Fibroblast of skin of left biceps (primary cell): ENCODE measurements at places on chromosomes 5 and 9.
A peak's percentile ranks its signal among the peaks of the same experiment; 100 is the strongest.

GRCh38 chr9:22913518-22913917, 466.9 kb downstream of the DMRTA1 start:
- DNase-seq = no peak

- DNase-seq = no peak
These were observed 53.0 kb upstream of the GRAMD2B start for GRCh38 chr5:126369995-126370731.

DNA sequence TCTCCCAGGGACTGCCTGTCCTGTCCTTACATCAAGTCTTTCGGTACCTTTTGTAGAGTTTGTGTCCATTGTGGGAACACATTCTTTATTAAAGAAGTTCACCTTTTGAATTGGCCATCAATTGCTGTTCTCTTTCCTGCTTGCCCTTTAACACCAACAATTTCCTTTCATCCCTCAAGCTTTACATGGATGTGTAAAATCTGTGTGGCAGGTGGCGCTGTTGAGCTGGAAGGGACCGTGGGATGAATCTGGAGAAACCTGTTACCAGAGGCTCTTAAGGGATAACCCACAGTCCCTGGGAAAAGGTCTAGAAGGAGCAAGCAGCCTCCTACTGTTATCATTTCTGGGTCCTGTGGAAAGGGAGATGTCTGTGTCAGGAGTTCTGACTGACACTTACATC, 7.9 kb upstream of the ZFP62 start:
- DNase-seq = peak; percentile 8

GRCh38 chr9:90256345-90256744, 386.3 kb downstream of the DIRAS2 start:
- no peak for DNase-seq

DNA sequence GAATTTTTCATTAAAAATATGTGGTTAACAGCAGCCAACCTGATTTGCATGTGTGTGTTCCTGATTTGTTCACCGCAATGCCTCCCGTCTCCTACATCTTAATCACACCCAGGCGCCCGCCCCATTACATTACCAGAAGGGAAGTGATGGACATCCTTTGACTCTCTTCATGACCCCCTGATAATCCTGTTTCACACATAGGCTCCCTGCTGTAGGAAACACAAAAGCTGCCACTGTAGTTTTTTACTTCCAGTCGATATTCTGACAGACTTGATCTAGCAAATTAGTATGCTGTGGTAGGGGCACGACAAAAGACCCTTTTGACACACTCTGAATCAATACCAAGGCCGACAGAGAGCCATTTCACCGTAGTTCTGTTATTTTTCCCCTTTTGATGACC, 287.8 kb upstream of the ISL1 start:
- DNase-seq = no peak

- no peak for DNase-seq
These were observed 351 bp downstream of the TRIO start for GRCh38 chr5:14143546-14143840.

GRCh38 chr5:43661102-43661501, 58.1 kb downstream of the NNT start:
- no peak for DNase-seq

GRCh38 chr9:136399176-136400037, 563 bp downstream of the SNAPC4 start:
- DNase-seq = no peak

DNA sequence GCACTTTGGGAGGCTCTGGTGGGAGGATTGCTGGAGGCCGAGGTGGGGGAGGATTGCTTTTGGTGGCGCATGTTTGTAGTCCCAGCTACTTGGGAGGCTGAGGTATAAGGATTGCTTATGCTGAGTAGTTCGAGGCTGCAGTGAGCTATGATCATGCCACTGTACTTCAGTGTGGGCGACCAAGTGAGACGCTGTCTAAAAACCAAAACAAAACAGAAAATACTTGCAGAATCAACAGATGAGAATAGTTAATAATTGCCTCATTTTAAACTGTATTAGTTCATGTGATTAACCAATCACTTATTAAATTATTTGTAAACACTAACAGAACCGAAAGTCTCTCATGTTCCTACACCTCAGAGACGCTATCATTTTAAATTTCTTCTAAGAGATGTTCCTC, 118.1 kb downstream of the CCDC171 start:
- DNase-seq = no peak

- peak; percentile 81 for DNase-seq
These were observed 27.6 kb downstream of the IL7R start for GRCh38 chr5:35884191-35884769.

- DNase-seq = no peak
These were observed 118.8 kb downstream of the BOD1 start for GRCh38 chr5:173497685-173498084.

- DNase-seq = no peak
These were observed 88.1 kb upstream of the ADAMTS19 start for GRCh38 chr5:129372025-129372424.

GRCh38 chr5:150642991-150643710, 2.7 kb downstream of the SYNPO start:
- DNase-seq = no peak

DNA sequence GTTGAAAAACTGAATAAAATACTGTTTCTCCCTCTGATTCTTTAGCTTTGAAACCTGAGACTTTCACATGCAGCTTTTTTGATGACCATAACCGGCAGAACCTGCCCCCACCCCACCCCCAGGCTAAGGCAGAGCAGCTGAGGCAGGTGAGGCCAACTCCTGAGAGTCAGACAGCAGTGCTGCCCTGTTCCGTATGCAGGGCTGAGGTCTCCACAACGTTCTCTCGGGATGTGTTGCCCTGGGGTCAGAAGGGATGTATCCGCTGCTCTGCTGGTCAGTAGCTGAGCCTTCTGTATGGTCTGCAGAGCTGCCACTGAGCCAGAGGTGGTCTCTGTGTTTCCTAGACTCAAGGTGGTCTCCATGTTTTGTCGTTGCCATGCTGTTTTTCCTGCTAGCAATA, 190.5 kb downstream of the AOPEP start:
- no peak for DNase-seq

- no peak for DNase-seq
These were observed 18.4 kb downstream of the AP3B1 start for GRCh38 chr5:78275998-78276543.

DNA sequence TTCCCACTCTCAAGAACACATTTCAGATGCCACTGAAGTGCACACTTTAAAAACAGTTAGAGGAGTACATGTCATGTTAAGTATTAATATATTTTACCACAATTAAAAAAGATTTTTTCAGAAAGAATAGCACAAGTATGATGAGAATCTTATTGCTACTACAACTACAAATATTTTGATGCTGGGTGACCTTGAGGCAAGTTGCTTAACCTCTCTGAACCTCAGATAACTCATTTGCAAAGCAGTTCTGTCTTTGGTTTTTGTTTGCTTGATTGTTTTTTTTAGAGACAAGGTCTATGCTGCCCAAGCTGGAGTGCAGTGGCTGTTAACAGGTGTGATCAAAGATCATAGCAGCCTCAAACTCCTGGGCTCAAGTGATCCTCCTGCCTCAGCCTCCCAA, 13.7 kb upstream of the EBF1 start:
- no peak for DNase-seq

DNA sequence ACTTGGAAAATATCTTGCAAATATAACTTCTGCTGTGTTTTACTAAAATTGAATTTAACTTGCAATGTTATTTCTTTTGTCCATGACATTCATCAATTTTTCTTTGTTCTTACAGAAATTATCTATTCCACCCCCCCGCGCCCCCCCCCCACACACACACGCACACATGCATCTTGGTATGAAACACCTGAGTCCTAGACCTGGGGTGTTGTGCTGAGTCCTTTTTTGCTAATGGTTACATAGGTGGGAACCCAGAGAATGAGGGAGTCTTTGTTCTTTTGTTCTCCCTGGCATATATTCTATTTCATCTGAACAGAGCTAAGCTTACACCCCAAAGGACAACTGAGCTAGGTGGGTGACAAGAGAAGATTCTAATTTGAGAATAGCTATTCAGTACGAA, 308.9 kb downstream of the CWC27 start:
- no peak for DNase-seq

DNA sequence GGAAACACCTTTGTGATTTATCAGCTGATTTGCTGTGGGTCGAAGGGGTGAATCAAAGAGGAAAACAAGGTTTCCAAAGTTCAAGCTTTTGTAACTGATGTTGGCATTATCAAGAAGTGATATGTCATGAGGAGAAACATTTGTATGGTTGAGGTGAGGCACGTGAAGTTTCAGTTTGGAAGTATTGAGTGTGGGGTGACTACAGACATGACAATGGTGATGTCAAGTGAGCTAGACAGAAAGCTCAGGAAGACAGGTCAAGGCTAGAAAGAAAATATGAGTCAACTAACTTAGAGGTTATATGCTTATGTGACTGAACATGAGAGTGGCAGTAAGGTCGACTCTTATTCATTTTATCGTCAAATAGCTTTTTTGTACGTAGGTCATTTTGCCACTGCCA, 99.1 kb downstream of the RAB3C start:
- DNase-seq = no peak

GRCh38 chr9:107929443-107929842, 439.9 kb upstream of the KLF4 start:
- DNase-seq = peak; percentile 43

DNA sequence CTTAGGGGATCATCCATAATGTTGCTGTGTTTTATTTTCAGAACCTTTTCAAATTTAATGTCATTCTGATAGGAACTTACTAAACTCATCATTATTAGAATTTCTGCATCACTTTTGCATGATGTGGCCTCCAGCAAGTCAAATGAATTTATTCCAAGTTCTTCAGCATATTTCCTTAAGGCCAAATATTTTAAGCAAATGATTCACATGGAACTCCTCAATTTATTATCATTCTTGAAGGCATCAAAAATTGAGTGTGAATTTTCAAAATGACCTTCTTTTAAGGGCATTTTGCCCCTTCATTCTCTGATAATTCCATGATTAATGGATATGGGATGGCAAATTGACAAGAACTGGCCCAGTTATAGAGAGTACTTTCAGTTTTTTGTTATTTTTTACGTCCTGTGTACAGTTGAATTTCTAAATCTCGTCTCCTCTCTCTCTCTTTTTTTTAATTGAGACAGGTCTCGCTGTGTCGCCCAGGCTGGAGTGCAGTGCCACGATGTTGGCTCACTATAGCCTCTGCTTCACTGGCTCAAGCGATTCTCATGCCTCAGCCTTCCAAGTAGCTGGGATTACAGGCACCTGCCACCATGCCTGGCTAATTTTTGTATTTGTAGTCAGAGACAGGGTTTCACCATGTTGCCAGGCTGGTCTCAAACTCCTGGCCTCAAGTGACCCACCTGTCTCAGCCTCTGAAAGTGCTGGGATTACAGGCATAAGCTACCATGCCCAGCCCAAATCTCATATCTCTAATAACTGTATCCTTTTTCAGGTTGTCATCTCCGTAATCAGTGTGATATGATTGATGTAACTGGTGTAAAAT, 29.1 kb downstream of the GPR21 start:
- DNase-seq = peak; percentile 18

GRCh38 chr5:120436996-120437395, 27.1 kb upstream of the PRR16 start:
- DNase-seq = no peak

GRCh38 chr5:31645420-31646081, 6.6 kb downstream of the PDZD2 start:
- no peak for DNase-seq

DNA sequence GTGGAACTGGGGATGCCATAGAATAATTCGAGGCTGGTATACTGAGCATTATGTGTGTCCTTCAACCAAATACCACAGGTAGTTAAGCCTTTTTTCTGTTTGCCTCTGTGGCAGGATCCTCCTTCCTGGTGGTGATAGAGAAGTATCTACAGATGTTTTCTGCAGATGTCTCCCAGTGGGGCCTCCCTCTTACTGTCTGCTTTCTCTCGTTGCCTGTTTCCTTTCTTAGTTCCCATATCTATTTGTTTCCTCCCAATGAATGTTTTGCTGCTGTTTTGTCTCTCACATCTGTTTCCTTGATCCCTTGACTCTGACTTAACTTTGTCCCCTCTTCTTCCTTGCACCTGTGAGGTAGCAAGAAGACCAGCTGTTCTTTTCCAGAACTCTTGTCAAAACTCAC, 130.9 kb upstream of the NUDT12 start:
- DNase-seq = no peak

- no peak for DNase-seq
These were observed 411 bp upstream of the MAT2B start for GRCh38 chr5:163505049-163505367.

GRCh38 chr5:107639990-107640389, 30.7 kb downstream of the EFNA5 start:
- DNase-seq = no peak

DNA sequence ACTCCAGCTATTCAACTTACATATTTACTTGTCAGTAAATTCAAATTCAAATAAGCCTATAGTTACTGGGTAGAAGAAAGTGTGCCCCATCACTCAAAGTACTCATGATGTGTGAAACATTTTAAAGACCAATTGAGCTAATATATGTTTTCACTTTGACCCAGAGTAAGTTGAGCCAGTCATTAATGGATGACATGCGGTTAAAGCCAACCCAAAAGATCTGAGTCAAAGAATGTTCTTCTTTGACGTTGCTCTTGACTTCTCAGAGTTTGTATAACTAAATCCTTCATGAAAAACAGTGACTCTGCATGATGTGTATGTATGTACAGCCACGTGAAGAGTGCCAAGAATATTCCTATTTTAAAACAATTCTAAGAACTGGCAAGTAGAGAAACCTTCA, 237.4 kb downstream of the NR2F1-AS1 start:
- no peak for DNase-seq

GRCh38 chr5:31078956-31079355, 114.5 kb upstream of the CDH6 start:
- no peak for DNase-seq

- DNase-seq = peak; percentile 4
These were observed 18.9 kb downstream of the MARCHF11 start for GRCh38 chr5:16160706-16161105.

DNA sequence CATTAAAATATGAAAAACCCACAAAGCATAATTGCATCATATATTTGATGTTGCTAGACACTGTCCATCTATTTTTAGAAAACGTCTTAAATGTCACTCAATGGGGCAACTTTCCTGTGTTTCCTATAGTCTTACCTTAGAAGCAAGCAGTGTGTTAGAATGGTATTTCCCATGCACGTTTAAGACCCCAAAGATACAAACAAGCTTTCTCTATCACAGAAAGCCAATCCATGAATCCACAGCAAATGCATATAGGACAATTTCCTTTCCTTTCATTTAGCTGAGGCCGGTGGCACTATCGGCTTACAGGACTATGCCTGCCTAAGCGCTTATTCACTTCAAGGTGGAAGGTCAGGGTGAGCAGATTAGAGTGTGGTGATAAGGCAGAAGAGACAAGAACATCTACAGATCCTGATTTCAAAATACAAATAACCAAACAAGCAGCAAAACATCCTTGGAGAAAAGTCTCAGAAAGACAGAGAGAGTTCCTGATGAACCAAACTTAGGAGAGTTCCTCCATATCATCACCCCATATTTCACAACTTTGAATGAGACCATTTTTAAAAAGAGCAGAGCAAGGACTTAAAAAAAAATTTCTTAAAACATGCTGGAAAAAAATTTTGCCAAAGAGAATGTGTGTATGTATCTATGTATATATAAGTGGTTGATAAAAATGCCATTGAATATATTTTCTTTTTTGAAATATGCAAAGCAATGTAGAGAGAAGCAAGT, 57.2 kb downstream of the MEF2C start:
- DNase-seq = no peak
